Fibroblast of lung (primary cell): ENCODE measurements at places on chromosomes 12 and 14. TPM values are rescaled to one million over a fixed set of nuclear protein-coding genes. Genes with fewer than 3 reads are reported as not detected.

- no peak overlapping the region for H3K4me3 ChIP-seq
- H3K36me3 ChIP-seq, result no peaks in the 10 kb centered on the region
- H3K4me1 ChIP-seq, result no peaks in the 10 kb centered on the region
Measured at GRCh38 chr14:21617614-21618013, 17.1 kb downstream of the OR10G2 start.

- no peaks in the 10 kb centered on the region for H3K36me3 ChIP-seq
- H3K27me3 ChIP-seq, result no peaks in the 10 kb centered on the region
- no peak for DNase-seq
- no peak overlapping the region for H3K27ac ChIP-seq
Measured at GRCh38 chr14:101167428-101167827, 263.9 kb upstream of the RTL1 start.

The TCP11L2 gene
- total RNA-seq, result 48.0 and 82.6 TPM in 2 replicates

DNA sequence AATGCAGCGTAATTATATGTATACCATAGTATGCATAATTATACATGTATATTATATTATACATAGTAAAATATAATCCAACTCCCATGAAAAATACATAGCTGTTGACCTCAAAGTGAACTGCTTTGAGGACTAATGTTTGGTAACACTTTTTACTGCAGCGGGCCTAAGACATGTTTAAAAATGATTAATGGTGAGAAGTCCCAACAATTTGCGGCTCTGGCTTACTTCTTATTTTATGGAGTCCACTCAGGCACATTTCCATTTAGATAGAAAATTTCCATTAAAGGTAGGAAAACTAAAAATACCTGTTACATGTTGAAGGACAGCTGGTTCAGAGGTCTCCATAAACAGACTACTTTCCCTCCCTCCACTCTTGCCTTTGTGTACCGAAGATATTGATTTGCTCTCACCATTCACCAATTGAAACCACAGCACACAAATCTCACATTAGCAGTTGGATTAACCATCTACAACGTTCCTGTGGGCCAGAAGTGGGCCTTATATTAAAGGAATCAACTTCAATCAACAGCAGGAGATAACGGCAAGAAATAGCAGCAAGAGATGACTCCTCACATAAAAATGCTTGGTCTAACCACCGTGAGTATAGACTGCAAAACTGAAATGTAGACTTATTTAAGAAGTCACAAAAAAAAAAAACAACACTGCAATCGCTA is 14.1 kb upstream of the NT5DC3 start:
- no peak overlapping the region for H3K4me3 ChIP-seq
- no peaks in the 10 kb centered on the region for H3K36me3 ChIP-seq

The CD163L1 gene
- total RNA-seq, result 0.33 TPM in 1 of 2 replicates, not detected in the other

The AJUBA gene
- total RNA-seq, result 57.0 and 84.9 TPM in 2 replicates

DNA sequence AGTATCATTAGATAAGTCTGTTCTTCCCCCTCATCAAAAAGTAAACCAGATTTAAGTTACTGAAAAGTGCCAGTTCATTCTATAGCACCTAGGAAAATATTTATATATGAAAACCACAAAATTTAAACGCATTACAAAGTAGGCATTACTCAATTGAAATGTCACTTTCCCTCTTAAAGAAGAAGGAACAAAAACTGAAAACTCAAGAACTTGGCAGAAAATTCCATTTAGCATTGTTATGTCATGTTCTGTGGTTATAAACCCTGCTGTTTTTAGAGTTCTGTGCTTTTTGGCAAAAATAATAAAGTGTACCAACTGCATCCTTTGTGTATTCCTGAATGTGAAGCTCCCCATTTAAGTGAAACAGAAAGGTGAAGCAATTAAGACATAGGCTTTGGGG is 3.6 kb downstream of the FGD4 start:
- no peak overlapping the region for H3K4me3 ChIP-seq
- no peak overlapping the region for H3K27ac ChIP-seq
- peaks cover 2% of the 10 kb centered on the region for H3K4me1 ChIP-seq
- peaks cover 8% of the 10 kb centered on the region for H3K27me3 ChIP-seq
- DNase-seq, result peak; percentile 24

The SERPINA9 gene
- total RNA-seq, result not detected in 2 replicates

GRCh38 chr12:111034083-111034885 is 113.9 kb upstream of the MYL2 start:
- DNase-seq, result peak; percentile 1
- no peaks in the 10 kb centered on the region for H3K36me3 ChIP-seq
- no peak within 1 kb of the TSS for H3K4me3 ChIP-seq
- H3K4me1 ChIP-seq, result no peaks in the 10 kb centered on the region
- H3K27me3 ChIP-seq, result peaks cover 23% of the 10 kb centered on the region

GRCh38 chr12:93183940-93184671 is 193.6 kb upstream of the NUDT4 start:
- no peaks in the 10 kb centered on the region for H3K36me3 ChIP-seq
- H3K27ac ChIP-seq, result peak overlapping the region; percentile 18
- H3K27me3 ChIP-seq, result no peaks in the 10 kb centered on the region
- peaks cover 7% of the 10 kb centered on the region for H3K4me1 ChIP-seq
- H3K4me3 ChIP-seq, result no peak overlapping the region
- DNase-seq, result peak; percentile 40

DNA sequence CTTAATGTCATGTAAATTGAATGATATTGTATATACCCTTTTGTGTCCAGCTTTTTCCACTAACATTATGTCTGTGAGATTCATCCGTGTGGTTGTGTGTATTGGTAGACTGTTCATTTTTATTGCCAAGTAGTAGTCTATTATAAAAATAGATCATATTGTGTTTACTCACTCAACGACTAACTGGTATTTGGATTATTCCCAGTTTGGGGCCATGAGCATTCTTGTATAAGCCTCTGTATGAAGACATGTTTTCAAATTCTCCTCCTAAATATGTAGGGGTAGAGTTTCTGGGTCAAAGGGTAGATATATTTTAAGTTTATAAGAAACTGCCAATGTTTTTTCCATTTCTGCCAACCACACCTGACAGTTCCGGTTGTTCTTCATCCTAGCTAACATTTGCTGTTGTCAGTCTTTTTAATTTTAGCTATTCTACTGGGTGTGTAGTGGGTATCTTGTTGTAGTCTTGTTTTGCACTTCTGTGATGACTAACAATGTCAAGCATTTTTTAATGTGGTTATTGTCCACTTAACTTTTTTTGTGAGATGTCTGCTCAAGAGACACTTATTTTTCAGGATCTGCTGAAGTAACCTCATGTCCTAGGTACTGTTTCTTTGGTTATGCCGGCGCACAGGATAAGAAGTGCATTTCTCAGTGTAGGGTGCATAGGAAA is 93.2 kb downstream of the DACT1 start:
- no peaks in the 10 kb centered on the region for H3K27me3 ChIP-seq
- DNase-seq, result peak; percentile 64
- H3K36me3 ChIP-seq, result no peaks in the 10 kb centered on the region
- no peak overlapping the region for H3K4me3 ChIP-seq
- H3K4me1 ChIP-seq, result peaks cover 16% of the 10 kb centered on the region

The NGB gene
- total RNA-seq, result not detected in 2 replicates

The GALNT16 gene
- total RNA-seq, result 8.5 and 9.6 TPM in 2 replicates

The SAMD4A gene
- total RNA-seq, result 25.9 and 39.8 TPM in 2 replicates

The KRT82 gene
- not detected in 2 replicates for total RNA-seq

The TAS2R13 gene
- total RNA-seq, result 1.0 and 1.7 TPM in 2 replicates

DNA sequence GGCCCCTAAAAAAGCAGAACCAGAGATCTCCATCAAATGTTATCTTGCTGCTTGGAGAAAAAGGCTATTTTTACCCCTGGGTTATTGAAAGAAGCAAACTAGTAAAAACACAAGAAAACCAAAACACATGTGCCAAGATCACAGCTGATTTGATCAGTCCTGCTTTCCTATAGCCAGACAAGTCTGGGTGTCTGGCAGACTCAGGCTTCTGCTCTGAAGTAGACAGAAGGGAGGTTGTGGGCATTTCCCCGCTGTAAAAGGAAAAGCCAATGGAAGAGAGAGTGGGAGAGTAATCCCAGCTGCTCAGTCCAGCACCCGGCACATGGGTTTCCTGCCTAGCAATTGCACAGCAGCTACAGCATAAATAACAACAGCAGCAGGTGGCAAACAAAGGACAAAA is 177.9 kb downstream of the PHLDA1 start:
- H3K4me3 ChIP-seq, result no peak overlapping the region
- peak; percentile 27 for DNase-seq
- no peaks in the 10 kb centered on the region for H3K27me3 ChIP-seq
- peaks cover 15% of the 10 kb centered on the region for H3K4me1 ChIP-seq

GRCh38 chr14:34920339-34920738 is 45.2 kb upstream of the BAZ1A start:
- H3K36me3 ChIP-seq, result no peaks in the 10 kb centered on the region
- no peak overlapping the region for H3K27ac ChIP-seq
- DNase-seq, result peak; percentile 11
- H3K4me1 ChIP-seq, result no peaks in the 10 kb centered on the region

The PLEKHG7 gene
- not detected in 2 replicates for total RNA-seq

The STXBP6 gene
- total RNA-seq, result 4.5 and 7.7 TPM in 2 replicates

DNA sequence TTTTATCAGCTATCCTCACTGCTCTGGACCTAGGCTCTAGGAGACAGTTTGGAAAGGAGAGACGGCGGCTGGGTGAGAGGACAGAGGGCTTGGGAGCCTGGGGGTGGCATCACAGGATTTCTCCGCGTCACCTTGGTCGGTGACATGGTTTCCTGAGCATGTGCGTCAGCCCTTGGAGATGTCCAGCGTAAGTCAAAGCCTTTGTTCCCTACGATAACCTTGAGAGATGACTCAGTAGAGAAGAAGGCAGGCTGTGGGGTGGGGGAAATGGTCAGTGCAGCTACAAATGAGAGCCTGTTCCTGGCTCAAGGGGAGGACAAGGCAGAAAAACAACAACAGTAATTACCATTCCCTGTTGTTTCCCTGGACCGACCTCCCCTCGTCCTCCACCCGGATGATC is 90.2 kb upstream of the TBX3 start:
- DNase-seq, result peak; percentile 69
- no peak overlapping the region for H3K4me3 ChIP-seq
- H3K27ac ChIP-seq, result no peak overlapping the region
- H3K4me1 ChIP-seq, result no peaks in the 10 kb centered on the region
- no peaks in the 10 kb centered on the region for H3K27me3 ChIP-seq

- H3K27ac ChIP-seq, result no peak overlapping the region
- DNase-seq, result no peak
- H3K36me3 ChIP-seq, result no peaks in the 10 kb centered on the region
- no peaks in the 10 kb centered on the region for H3K27me3 ChIP-seq
- no peaks in the 10 kb centered on the region for H3K4me1 ChIP-seq
Measured at GRCh38 chr12:3531496-3531895, 40.5 kb downstream of the PRMT8 start.

DNA sequence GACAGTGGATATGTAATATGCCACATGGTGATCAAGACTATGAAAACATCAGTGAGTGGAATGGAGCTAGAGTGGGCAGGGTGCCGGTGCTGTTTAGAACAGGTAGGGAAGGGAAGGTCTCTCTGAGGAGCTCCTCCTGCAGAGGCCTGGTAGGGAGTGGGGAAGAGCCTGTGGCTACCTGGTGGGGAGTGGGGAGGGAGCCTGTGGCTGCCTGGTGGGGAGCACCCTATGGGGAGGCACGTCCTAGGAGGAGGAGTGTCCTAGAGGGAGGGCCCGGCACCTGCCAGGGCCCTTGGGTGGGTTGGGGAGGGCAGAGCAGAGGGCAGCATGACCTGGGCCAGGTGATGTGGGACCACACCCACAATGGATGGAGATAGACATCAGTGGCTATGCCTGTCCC is 122.6 kb downstream of the ADGRD1 start:
- DNase-seq, result no peak
- no peaks in the 10 kb centered on the region for H3K4me1 ChIP-seq
- no peaks in the 10 kb centered on the region for H3K36me3 ChIP-seq
- no peak overlapping the region for H3K4me3 ChIP-seq
- no peak overlapping the region for H3K27ac ChIP-seq
- H3K27me3 ChIP-seq, result no peaks in the 10 kb centered on the region

- H3K4me3 ChIP-seq, result no peak overlapping the region
- H3K4me1 ChIP-seq, result no peaks in the 10 kb centered on the region
- H3K27me3 ChIP-seq, result no peaks in the 10 kb centered on the region
- no peak overlapping the region for H3K27ac ChIP-seq
- DNase-seq, result peak; percentile 45
Measured at GRCh38 chr12:124057691-124058090, 84.7 kb downstream of the ZNF664 start.

GRCh38 chr14:65501328-65501727 is 88.8 kb downstream of the FUT8 start:
- no peak overlapping the region for H3K27ac ChIP-seq
- DNase-seq, result no peak
- no peaks in the 10 kb centered on the region for H3K36me3 ChIP-seq
- no peak overlapping the region for H3K4me3 ChIP-seq
- no peaks in the 10 kb centered on the region for H3K27me3 ChIP-seq

- no peaks in the 10 kb centered on the region for H3K36me3 ChIP-seq
- H3K4me1 ChIP-seq, result no peaks in the 10 kb centered on the region
- peaks cover 21% of the 10 kb centered on the region for H3K27me3 ChIP-seq
- no peak overlapping the region for H3K27ac ChIP-seq
- DNase-seq, result no peak
- no peak overlapping the region for H3K4me3 ChIP-seq
Measured at GRCh38 chr12:1846421-1847405, 26.3 kb downstream of the LRTM2 start.

DNA sequence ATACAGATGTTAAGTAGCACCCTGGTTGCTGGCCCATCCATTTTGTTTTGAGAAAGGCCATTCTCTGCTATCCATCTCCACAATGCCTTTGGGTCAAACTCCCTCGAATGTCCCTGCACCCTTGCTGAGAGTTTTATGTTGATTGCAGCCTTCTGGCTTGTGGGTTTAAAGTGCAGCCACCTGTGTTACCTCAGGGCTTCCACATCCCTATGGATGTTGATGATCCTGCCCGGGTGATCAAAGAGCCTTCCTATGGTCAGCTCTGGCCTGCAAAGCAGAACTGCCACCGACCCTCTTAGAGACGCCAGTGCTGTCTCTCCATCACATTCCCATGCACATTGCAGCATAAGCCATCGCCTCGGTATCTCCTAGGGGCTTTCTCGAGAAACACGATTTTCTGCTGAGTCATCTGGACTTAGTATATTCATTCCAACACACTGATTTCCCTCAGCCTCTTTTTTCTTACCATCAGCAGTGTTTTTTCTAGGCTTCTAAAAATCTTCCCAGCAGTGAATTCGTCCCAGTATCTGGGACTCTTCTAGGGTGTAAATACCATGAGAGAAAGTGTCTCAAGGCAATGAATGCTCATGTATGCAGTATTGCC is 585.7 kb upstream of the TMEM132C start:
- H3K27ac ChIP-seq, result no peak overlapping the region
- no peak for DNase-seq
- no peak overlapping the region for H3K4me3 ChIP-seq
- H3K4me1 ChIP-seq, result no peaks in the 10 kb centered on the region

DNA sequence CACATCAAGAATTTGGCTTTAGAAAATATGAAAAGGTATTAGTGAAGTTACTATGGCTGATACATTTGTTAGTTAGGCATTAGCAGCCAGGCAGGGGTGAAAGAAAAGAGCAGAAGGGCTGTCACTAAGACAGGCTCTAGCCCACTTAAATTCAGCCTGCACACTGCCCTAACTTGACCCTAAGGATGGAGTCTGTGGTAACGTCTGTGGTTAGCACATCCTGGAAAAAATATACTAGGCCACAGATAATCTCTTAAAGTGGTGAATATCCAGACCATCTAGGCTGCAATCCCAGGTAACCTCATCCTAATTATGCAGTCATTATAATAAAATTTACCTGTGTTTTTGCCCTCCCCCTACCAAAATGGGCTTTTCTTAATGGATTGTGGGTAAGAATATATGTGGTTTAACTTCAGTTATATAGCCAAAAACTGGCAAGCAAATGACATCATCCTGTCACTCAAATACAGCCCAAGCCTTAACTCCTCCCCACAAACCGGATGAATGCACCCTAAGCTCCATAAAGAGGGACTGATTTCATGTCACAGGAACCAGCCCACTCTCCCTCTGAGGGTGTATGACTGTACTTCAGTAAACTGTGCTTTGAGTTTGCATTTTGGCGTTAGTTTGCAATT is 440.9 kb downstream of the LRFN5 start:
- H3K4me3 ChIP-seq, result no peak overlapping the region
- DNase-seq, result peak; percentile 4
- no peaks in the 10 kb centered on the region for H3K27me3 ChIP-seq
